ENCODE measurements at places on chromosomes 1 and 21. TPM values are rescaled to one million over a fixed set of nuclear protein-coding genes. Genes with fewer than 3 reads are reported as not detected.

ARHGAP29 gene
- total RNA-seq: 1.3 TPM

GPR25 gene
- total RNA-seq: not detected

DNA sequence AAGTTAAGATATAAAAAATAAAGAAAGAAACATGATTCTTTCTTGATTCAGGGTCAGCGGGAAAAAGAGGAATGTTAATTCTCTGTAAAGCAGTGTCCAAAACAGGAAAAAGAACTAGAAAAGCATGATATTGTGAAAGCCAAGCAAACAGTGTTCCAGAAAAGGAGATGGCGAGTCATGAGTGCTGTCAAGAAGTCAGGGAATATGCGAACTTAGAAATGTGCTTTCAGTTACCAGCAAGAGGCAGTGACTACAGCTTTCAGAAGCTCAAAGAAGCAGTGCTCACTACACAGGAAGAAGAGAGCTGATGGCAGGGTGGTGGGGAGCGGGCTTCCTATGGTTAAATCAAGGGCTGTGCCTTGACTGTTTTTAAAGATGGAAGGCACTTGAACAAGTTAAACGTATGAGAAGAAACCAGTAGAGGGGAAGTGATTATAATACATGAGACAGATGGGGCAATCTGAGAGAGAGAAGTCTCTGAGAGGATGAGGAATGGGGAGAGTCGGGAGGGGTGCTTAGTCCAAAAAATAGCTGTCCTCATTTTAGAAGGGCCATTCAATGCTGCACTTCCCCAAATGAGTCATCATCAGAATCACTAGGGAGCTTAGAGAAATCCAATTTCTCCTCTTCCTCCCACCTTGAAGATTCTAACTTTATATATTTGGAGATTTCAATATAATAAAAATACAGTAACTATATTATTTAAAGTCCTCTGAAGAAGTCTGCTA lies 90.4 kb downstream of the KCNK1 start:
- no peak for DNase-seq

DNA sequence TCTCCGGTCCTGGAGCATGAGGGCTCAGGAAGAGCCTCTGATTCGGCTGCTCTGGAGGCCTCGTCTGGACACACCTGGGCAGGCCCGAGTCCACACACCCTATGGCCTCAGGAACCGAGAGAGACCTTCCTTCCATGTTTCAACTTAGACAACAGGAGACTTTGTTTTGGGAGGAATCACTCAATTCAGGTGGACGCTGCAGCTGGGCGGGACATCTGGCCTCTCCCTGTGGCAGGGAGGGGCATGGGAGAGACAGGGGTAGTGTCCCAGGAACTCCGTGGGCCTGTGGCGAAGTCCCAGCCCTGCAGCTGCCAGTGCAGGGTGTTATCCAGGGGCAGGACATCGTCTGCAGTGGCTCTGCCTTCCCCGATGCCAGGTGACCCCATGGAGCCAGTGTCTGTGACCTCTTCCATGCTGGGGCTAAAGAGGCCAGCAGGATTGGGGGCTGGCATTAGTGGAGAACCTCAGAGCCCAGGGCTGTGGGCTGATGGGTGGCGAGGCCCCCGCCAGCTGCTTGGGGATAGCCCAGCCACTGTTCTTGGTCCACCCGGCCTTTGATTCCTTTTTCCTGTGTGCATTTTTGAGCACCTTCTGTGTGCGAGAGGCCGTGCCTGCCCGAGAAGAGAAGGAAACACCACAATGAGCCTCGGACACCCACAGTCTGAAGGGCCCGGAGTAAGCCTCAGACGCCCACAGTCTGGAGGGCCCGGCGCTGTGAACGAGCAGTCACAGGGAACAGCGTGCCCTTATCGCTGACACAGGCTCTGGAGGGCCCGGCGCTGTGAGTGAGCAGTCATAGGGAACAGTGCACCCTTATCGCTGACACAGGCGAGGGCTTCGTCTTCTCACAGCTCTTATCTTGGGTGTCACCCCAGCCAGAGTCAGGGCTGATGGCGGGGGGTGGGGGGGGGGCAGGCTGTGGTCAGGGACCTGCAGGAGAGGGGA lies 6.2 kb downstream of the COL18A1 start:
- DNase-seq: no peak

Data from activated T-cell treated with anti-CD3 and anti-CD28 coated beads, Interleukin-2, amount 50 U/mL, for 72 hours (primary cell).